Activated CD4-positive, alpha-beta T cell treated with anti-CD3 and anti-CD28 coated beads, Interleukin-2, amount 10 ng/mL, durations not matched to agents 7 days and 5 days (primary cell): ENCODE measurements at places on chromosomes 1 and 21. TPM values are rescaled to one million over a fixed set of nuclear protein-coding genes. Genes with fewer than 3 reads are reported as not detected.
A peak's percentile ranks its signal among the peaks of the same experiment; 100 is the strongest.

DNAH14 gene
- 0.40 TPM for total RNA-seq

- DNase-seq = peak; percentile 77
Observed at GRCh38 chr21:45590246-45590725, 48.0 kb upstream of the SLC19A1 start.

GRCh38 chr1:47437447-47438164 is at the start of gene FOXD2:
FOXD2 (plus strand) TSS chr1:47438044; CDS start chr1:47438136, 92 bp downstream.
- peak; percentile 85 for DNase-seq

DNA sequence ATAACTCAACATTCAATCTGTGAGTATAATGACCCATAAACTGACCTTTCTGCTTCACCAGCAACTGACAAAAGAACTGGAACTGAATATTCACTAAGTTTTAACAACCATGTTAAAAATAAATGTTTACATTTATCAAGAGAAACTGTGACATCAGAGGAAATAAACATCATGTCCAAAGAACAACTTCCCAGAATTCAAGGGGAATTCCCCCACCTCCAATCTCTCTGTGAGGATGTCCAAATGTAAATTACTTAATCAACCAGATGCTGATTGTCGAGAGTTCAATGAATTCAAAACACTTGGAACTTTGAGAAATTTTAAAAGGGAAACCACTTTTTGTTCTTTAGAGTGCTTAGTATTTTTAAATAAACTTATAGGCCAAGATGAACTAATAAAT is 365.6 kb upstream of the ADGRL2 start:
- DNase-seq = no peak

DNA sequence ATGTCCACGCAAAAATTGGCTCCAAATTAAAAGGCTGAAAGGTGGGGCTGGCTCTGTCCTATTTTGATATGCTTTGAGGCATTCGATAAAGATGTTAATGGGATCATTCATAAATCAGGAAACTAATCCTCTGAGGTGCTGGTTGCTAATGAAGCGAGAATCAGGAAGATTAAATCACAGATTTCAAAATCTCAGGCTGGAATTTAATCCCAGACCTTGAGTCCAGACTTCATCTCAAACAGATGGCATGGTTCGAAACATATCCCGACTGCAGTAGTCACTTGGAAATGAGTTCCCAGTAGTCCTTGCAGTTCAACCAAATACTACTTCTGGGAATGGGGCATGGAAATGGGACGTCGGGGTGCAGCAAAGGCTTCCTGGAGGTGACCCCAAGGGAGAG is 4.5 kb upstream of the KLF17 start:
- DNase-seq = no peak

- DNase-seq = no peak
Observed at GRCh38 chr1:2306151-2306978, 78.2 kb downstream of the SKI start.

PSMD4 gene
- 190 TPM for total RNA-seq

DNA sequence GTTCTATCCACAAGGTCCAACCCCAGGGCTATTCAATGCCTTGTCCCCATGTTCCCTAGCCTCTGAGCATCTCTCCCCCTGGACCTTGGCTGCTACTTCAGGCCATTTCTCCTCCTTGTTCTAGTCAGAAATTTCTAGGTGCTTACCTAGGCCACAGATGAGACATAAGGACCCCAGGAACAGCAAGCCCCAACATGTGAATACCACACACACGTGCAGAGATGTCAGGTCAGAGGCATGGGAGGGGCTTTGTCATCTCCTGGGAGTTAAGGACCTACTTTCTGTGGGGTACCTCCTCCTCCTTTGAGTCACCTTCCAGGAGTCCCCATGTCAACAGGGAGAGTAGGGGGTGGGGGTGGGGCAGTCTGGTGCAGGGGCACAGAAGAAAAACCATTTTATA is 7.1 kb upstream of the RGS16 start:
- DNase-seq = no peak

GRCh38 chr1:91583326-91583755 is 82.7 kb downstream of the CDC7 start:
- DNase-seq = no peak

GRCh38 chr1:61605607-61606321 is 119.2 kb downstream of the TM2D1 start:
- DNase-seq = no peak

ESPN gene
- 0.77 TPM for total RNA-seq
